ENCODE measurements at places on chromosomes 11 and 22.

DNA sequence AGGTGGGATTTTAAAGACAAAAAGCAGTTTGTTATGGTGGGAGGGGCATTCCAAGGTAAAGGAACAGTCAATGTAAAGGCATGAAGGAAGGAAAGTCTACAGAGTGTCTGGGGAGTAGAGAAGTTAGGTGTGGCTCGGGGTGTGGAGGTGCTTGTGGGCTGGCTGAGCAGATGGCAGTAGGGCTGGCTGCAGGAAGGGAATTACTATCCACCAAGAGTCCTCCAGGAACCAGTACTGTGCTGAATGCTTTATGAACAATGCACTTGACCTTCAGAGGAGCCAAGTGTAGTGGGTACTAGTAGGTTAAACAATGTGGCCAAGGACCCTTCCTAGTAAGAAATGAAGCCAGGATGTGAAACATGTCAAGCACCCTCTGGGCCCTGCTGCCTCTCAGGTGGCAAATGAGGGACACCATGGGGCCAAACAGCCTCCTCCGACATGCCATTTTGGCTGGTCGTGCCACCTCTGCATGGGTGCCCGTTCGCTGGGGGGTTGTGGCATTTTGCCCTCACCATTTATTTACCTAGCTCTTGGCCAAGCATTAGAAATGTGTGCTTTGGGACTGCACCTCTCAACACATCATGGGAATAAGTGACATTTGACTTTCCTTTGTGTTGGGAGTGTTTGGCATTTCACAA, 123.6 kb upstream of the TENM4 start:
- no peak for DNase-seq

DNA sequence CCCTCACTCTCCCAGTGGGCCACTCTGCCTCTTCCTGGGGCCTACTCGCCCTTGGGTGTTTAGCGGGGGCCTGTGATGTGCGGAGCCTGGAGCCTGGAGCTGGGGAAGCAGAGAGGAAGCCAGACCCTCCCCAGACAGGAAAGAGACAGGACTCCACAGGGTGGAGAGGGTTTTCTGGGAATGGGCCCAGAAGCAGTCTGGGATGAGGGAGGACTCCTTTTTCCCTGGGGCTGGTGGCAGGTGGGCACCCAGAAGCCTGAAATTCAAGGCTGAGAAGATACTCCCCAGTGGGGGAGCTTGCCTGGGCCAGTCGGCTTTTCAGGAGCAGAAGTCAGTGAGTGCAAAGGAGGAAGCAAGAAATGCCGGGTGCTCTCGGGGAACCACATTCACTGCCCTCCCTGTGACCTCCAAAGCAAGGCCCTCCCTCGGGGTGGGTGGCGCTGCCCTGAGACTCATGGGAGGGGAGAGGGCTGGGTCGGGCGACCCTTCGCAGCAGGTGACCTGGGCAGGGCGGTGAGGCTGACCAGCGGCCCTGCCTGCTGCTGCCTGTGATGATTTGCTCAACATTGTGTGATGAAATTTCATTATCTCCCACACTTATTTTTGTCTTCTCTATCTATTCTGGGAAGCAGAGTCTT, 1377.4 kb downstream of the BRD1 start:
- DNase-seq: no peak

- no peak for DNase-seq
These were observed 49.4 kb upstream of the RAB1B start for GRCh38 chr11:66218846-66219620.

DNA sequence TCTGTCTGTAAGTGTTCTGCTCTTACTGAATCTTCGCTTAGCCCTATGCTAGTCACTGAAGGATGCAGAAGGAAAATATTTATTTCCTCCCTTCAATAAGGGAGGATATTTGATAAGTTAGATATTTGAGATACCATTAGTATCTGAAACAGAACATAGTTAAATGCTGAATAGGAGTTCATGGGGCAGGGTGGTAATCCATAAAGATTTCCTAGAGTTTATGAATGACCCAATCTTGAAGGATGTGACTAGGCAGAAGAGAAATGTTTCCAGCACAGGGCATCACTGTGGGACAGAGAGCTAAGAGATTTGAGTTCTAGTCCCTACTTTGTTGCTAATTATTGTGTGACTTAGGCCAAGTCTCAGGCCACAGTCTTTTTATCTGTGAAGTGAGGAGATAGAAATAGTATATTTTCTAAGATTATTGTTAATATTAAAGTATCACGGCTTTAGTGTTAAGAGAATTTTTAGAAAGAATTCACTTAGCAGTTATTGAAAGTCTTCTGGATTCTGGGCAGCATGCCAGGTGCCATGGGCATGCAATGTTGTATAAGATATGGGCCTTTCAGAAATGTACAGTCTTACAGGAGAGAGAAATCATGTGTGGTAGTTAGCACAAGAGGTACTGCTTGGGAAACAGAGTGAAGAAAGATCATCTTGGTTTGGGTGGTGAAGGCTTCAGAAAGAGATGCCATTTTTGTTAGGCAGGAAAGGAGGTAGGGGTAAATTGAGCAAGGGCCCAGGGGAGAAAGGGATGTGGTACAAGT, 24.0 kb downstream of the SWAP70 start:
- DNase-seq: no peak

DNA sequence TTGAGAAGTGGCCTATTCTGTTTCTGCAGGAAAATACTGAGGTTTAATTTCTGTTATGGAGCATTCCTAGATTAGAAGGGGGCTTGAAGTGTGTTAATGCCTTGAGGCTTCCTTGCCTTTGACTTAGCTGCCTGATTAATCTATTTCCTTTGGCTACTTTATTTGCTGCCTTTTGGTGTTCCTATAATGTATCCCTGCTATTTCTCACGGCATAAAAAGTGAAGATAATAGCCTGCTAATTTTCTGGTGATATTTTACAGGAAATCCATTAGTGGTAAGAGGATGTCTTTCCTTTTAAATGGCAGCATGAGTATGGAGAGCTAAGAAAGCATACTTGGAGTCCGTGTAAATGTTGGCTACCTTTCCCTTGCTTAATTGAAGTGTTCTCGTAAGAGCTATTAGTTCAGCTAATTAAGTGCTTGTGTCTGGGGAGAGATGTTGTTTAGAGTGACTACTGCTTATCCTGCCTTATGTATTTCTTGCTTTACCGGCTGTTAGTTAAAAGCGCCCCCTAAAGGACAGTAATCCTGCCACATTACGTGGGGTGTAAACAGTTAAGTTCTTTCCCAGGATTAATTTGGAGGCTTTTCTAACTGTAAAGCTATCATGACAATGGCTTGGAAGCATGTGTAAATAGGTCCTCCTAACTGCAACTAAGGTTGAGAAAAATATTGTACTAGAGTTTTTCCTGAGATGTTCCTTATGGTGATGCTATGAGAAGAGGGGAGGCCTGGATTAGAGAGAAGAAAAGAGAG, 45.6 kb downstream of the ZNF280B start:
- DNase-seq: no peak

GRCh38 chr22:19122752-19123492, 710 bp upstream of the DGCR2 start:
- DNase-seq: no peak

GRCh38 chr11:121237686-121238658, 54.6 kb upstream of the SC5D start:
- DNase-seq: no peak

- DNase-seq: no peak
These were observed 158.5 kb downstream of the WNT11 start for GRCh38 chr11:76047766-76048165.

DNA sequence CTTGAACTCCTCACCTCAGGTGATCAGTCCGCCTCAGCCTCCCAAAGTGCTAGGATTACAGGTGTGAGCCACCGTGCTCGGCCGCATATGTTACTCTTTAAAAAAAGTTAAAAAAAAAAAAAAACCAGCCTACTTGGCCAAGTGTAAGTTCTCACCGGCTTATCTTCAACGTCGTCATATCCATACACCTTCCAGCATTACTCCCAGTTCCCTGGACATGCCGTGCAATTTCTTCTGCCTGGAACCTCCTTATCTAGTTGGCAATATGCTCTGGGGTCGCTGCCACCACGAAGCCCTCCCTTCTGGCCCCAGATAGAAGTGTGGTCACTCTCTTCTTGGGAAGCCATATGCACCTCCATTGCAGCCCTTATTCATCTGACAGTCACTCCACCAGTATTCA, 36.3 kb upstream of the CBX7 start:
- DNase-seq: no peak

GRCh38 chr11:111124724-111125123, 120.8 kb upstream of the POU2AF2 start:
- DNase-seq: no peak

GRCh38 chr22:37428649-37429586, 1.6 kb upstream of the ELFN2 start:
- peak; percentile 30 for DNase-seq

- no peak for DNase-seq
These were observed 283.8 kb downstream of the CADM1 start for GRCh38 chr11:115220423-115220822.

DNA sequence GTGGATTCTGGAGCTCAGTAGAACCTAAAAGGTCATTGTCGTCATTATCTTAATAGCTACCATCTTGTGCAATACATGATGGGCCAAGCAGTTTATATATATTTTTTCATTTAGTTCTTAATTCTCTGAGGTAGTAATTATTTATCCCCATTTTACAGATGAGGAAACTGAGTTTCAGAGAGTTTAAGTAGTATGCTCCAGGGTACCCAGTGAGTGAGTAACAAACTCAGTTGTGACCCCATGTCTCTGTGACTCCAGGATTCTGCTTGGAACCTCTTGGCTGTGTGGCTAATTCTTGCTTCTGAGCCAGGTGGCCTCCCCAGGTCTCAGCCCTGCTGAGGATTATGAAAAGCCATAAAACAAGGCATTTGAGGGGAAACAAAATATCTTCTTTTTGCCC, 82.6 kb downstream of the CEP164 start:
- no peak for DNase-seq

DNA sequence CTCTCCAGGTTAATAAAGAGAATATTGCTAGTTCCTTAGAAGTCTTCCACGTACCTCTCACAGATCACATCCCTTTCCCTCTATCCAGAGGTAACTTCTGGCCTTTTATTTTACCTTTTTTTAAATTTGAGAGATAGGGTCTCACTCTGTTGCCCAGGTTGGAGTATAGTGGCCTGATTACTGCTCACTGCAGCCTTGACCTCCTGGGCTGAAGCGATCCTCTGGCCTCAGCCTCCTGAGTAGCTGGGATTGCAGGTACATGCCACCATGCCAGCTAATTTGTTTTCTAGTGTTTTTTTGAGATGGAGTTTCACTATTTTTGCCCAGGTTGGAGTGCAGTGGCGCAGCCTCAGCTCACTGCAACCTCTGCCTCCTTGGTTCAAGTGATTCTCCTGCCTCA, 24.4 kb downstream of the YAP1 start:
- no peak for DNase-seq

Data from central memory CD4-positive, alpha-beta T cell (primary cell).